ENCODE measurements at places on chromosomes 13 and 19.

GRCh38 chr13:91714855-91715254 is 316.4 kb downstream of the GPC5 start:
- DNase-seq: no peak

GRCh38 chr19:48591021-48591420 is 15.5 kb upstream of the SPACA4 start:
- no peak for DNase-seq

DNA sequence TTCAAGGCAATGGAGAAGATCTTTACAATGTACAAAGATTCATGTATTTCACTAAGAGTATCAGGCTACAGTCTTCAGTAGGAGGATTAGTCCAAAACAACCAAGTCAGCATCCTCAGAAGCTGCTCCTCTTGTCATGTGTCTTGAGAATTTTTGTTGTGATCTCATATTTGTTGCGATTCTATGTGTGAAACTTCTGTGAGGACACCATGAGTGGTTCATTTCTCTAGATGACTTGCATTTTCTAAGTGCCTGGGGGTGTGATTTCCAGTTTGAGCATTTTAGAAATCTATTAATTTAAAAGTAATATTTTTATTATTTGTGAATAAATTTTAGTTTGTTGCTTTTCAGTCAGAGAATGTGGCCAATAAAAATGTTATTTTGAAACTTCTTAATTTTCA is 94.5 kb downstream of the RAP2A start:
- no peak for DNase-seq

GRCh38 chr13:98632961-98633360 is 56.1 kb upstream of the STK24 start:
- DNase-seq: no peak

GRCh38 chr13:45042539-45042938 is 53.2 kb downstream of the GPALPP1 start:
- no peak for DNase-seq

DNA sequence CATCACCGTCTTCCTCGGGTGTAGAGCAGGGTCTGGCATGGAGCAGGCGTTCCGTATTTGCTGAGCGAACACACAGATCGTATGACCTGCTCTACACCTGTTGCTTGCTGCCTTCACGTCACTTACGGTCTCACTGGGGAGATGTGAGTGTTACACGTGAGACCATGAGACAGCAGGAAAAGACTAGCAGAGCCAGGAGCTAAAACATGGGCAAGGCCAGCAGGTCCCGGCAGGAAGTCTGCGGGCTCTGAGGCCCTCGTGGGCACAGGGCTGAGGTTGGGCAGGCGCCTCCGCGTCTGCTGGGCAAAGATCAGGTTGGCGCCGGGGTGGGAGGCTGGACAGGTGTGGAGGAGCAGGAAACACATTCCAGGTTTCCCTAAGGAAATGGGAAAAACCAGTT is 19.7 kb upstream of the GTF3A start:
- no peak for DNase-seq

- DNase-seq: no peak
These were observed 731 bp downstream of the ZNF558 start for GRCh38 chr19:8831373-8831772.

Measured in amniotic stem cell (primary cell).